ENCODE measurements at places on chromosomes 5 and 9.

GRCh38 chr9:105405514-105406131, 42.2 kb upstream of the FSD1L start:
- peak; percentile 18 for DNase-seq

DNA sequence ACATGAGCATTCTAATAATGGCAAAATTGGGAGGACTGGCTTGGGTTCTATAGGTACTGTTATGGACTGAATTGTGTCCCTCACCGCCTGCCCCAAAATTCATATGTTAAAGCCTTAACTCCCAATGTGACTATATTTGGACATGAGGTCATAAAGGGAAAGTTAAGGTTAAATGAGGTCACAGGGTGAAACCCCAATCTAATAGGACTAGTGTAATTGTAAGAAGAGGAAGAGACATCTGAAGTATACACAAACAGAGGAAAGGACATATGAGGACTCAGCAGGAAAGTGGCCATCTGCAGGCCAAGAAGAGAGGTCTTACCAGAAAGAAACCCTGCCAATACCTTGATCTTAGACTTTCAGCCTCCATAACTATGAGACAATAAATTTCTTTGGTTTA, 23.1 kb downstream of the RNF180 start:
- no peak for DNase-seq

DNA sequence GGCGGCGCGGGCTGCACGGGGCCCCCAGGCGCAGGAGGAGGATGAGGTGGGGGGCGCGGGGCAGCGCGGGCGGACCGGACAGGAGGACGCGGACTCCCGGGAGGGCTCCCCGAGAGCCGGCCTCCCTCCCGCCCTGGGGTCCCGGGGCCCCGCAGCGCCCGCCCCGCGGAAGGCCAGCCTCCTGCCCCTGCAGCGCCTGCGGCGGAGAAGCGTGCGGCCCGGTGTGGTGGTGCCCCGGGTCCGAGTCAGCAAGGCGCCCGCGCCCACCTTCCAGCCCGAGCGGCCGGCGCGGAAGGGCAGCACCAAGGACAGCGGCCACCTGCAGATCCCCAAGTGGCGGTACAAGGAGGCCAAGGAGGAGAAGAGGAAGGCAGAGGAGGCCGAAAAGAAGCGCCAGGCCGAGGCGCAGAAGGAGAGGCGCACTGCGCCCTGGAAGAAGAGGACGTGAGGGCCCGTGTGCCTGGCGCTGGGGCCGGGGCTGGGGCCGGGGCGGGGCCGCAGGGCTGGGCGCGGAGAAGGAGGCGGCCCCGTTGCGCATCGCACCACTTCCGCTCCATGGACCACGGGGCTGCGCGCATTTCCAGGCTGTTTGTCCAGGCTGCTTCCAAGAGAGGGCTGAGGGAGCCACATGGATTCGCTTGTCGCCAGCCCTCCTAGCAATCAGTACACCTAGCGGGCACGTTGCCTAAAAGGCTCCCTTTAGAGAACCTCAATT, 86.0 kb downstream of the ANKRD33B start:
- DNase-seq = peak; percentile 9

DNA sequence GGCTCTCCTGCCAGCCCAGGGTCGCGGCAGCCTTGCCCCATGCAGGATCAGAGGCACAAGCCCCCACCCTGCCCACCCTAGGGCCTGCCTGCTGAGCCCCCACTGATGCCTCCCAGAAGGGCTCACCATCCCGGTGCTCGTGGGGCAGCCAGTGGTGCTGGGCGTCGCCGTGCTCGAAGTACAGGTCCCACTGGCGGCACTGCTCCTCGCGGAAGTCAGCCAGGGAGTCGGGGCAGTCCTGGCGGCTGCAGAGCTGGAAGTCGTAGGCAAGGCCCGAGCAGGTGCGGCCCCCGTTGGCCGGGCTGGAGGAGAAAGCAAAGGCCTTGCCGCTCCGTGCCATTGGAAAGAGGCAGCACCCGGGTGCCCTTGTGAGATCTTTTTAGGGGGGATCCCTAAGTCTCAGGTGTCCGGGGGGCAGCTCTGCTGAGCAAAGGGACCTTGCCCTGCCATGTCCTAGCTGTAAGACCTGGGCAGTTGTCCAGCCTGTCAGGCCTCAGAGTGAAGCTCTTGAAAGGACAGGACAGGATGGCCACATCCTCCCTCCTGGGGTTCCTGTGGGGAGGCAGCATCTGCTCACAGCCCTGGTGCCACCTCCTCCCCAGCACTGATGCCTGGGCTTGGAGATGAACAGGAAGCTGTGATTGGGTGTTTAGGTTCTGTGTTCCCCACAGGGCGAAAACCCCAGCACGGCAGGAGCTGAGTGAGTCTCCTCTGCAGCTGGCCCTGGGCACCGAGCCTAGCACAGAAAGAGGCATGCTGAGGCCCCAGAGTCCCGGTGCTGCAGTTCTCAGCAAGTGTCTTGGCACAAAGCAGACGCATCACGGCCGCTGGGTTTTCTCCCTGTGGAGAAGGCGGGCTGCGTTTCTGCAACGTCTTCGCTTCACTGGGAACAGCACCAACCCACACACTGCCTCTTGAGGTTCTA, 77.7 kb downstream of the ZNF354C start:
- no peak for DNase-seq

DNA sequence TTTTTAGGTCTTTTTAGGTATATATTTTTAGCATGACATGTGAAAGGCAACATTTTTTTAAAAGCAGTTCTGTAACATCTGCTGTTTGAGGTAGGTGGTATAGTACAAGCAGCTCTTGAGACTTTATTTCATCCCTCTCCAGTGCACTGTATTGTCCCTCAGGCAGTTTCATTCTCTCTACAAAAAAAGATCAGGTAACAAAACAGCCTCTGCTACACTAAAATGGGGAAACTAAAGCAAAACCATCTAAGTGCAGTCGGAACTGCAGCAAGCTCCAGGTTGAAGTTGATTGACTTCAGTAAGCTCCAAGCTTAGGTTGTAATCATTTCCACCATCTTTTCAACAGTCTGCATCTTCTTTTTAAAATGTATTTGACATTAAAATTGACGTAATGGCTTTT, 195.6 kb downstream of the DEPDC1B start:
- DNase-seq = no peak

GRCh38 chr9:112970939-112971338, 41.1 kb downstream of the ZNF883 start:
- DNase-seq = peak; percentile 69

- no peak for DNase-seq
Measured at GRCh38 chr5:147836439-147836838, 5.0 kb upstream of the SPINK1 start.

GRCh38 chr5:90557391-90557790, 1.2 kb upstream of the ADGRV1 start:
- DNase-seq = no peak
